ENCODE measurements at places on chromosomes 13 and 19.

DNA sequence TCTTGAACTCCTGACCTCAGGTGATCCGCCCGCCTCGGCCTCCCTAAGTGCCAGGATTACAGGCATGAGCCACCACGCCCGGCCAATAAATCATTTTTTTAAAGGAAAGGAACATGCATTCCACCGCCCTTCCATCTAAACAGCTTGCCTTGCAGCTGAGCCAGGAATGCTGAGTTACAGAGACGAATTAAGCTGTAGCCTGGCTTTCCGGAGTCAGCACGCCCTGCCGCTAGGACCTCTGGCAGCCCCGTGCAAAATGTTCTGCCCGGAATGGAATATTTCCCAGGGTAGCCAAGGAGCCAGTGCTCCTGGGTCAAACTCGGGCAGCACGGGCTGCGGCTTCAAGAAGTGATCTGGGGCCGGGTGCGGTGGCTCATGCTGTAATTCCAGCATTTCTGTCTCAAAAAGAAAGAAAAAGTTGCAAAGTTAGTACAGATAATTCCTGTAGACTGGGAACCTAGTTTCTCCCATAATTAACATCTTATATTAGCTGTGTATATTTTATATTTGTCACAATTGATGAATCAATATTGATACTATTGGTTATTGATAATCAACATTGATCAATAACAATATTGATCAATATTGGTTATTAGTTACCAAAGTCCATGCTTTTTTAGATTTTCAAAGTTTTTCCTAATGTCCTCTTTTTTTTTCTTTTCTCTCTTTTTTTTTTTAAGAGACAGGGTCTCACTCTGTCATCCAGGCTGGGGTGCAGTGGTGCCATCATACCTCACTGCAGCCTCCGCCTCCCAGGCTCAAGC, 19.2 kb downstream of the ATCAY start:
- DNase-seq, result no peak

DNA sequence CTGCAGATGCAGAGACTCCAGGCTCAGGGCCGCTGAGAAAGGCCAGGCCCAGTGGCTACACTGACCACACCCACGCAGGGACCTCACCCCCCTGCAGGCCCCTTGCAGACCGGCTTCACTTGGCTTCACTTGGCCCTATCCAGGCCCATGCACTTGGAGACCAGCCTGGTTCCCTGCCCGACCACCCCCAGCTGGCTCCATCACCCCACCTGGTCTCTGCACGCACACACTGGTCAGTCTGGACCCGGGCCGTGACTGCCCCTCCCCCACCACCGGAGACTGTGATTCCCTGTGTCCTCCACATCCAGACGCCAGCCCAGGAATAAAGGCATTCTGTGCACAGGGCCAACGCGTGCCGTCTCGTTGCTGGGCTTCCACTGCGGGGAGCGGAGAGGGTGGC, 4.9 kb upstream of the EBI3 start:
- DNase-seq, result no peak

GRCh38 chr13:99380921-99381645, 73.9 kb upstream of the GPR183 start:
- no peak for DNase-seq

DNA sequence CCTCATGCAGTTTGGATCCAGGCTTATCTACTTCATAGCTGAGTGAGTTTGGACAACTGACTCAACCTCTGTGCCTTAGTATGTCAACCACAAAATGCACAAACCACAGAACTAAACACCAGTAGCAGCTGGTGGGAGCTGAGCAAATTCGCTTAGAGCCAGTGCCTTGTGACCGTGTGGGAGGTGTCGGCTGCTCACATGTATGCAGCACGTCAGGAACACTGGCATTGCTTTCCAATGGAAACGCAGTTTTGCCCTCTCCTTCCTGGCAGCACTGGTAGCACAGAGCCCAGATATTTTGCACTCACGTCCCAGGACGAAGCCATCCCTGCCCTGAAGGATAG, 8.3 kb upstream of the NTN5 start:
- peak; percentile 84 for DNase-seq

GRCh38 chr19:926323-926588, 421 bp downstream of the ARID3A start:
- no peak for DNase-seq

- no peak for DNase-seq
Observed at GRCh38 chr13:31310356-31310755, 110.6 kb downstream of the B3GLCT start.

DNA sequence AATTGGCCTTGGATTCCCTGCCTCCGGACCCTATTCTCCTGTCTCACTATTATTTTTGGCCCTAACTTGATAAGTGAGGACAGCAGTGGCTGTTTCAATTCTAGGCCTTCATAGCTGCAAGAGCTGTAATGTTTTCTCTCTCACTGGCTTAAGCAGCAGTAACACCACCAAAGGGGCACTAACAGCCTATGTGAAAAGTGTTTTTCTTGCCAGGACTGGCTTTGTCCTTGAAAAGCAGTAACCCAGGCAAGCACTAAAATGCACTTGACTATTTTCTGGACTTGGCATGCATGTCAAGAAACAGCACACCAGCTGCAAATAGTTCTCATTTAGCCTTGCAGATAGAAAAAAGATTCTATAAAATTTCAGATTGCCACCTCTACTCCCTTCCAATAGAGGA, 9.3 kb upstream of the FBXL3 start:
- DNase-seq, result no peak

GRCh38 chr13:72061613-72062012, 194.6 kb upstream of the DACH1 start:
- no peak for DNase-seq

DNA sequence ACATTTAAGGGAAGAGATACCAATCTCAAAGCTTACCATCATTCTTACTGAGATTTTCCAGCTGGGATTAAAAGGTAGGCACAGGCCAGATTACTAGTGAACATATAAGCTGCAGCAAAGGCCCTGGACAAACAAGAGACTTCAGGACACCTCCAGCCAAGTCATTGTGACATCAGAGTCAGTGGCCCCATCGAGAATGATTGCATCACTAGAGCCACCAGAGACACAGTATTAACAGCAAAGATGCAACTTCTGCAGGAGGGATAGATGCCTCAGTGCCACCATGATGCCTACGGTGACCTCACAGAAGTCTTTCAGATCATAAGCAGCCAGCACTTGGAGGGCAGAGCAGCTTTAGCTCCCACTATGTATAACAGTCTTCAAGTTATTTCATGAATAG, 8.6 kb downstream of the RUBCNL start:
- DNase-seq, result no peak

- DNase-seq, result no peak
Observed at GRCh38 chr13:89279374-89279773, 1608.2 kb downstream of the SLITRK5 start.

GRCh38 chr19:17214508-17215126, 540 bp upstream of the USE1 start:
- no peak for DNase-seq

DNA sequence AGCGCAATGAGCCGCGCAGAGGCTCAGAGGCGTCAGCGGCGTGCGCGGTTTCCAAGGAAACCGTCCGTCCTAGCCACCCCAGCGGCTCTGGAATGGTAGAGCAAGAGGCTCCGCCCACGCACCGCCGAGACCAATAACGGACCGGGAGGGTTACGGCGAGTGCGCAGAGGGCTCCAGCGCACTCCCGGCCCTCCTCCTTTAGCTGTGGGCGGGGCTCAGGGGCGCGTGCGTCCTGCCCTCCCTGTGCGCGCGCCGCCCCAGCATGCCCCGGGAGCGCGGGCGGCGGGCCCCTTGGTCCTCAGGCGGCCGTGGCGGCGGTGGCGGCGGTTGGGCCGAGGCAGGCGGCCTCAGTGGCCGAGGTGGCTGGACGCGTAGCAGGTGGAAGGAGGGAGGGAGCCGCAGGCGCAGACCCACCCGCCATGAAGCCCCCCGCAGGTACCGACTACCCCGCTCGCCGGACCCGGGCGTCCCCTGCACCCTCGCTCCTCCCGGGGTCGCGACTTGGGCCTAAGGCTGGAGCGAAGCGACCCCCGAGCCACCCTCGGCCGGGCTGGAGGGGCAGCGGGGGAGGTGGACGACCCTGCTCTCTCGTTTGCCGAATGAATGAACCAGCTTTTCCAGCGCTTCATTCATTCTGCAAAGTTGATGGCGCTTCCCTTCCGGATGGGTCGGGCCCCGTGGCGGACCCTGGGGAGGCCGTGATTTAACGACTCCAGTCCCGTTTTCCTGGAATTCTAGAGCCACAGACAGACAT, at the start of gene THOP1:
THOP1 (plus strand) TSS at position 260 of the 754 bp plus-strand sequence; CDS start at position 420, 160 bp downstream.
- DNase-seq, result peak; percentile 91

GRCh38 chr19:8192221-8192820, 16.8 kb upstream of the CERS4 start:
- no peak for DNase-seq

- DNase-seq, result no peak
Observed at GRCh38 chr13:35468195-35468594, 8.3 kb downstream of the MAB21L1 start.

DNA sequence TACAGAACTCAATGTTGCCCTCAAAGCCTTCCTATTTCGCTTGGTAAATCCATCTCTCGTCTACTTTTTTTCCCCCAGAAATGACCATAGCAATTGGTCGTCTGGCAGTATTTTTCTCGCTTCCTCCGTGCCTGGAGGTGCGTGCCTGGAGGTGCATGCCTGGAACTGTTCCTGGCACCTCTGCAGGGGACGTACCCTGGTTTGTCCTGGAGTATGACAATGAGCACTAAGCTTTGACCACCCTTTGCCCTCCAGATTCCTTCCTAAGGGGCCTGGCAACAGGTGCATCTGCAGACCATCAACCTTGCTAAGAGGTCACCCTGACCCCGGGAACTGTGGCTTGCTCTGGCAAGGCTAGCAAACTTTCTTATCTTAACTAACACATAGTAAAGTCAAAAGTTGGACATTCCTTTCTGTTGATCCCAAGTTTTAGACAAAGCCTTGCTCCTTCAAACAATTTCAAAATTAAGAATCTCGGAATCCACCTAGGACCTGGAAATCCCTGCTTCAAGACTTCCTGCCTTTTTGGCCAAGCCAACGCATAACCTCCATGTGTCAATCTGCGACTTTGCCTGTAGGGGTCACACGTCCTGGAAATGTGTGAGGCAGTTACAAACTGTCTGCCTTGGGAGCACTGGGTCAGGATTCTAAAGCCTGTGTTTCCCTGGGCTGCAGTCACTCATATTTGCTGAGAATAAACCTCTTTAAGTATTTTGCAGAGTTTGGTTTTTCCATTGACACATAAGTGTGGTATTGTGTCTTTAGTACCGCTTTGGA, 28.8 kb upstream of the TUBGCP3 start:
- no peak for DNase-seq

- DNase-seq, result peak; percentile 76
Observed at GRCh38 chr19:34960103-34960805, 3.8 kb downstream of the ZNF792 start.

GRCh38 chr13:77430377-77430951, 103.6 kb upstream of the MYCBP2 start:
- DNase-seq, result no peak

DNA sequence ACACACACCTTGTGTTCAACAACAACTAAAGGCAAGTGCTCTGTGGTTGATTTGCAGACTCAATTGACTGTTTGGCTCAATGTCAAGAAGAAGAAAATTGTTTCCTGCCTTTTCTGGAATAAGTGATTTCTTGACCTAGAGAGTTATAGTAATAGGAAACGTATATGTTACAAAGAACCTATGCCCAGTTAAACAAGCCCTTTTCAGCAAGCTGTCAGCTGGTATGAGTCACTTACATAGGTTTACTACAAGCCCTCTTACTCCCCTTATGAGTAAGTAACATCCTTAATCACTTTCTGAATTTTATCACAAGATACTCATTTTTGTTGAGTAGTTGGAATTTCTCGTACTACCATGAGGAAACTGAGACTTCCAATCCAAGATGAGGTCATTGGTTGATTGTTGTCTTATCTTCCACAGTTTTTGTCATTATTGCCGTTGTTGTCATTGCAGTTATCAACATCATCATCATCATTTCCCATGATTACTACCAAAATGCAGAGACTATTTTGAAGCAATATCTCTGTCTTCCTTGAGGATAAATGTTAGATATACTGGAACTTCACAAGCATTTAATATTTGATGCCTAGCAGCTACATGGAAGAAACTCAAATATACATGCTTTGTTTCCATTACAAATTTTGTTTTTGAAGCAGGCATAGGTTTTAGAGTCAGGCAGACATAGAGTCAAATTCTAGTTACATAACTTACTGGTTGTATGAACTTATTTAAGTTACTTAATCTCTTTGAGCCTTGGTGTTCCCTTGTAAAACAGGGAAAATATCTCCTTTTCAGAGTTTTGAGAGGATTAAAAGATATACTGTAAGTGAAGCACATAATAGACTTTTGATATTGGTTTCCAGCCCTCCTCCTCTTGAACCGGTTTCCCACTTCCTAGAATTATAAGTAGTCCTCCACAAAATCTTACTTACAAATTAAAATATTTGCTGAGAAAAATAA, 106.0 kb downstream of the RAP2A start:
- no peak for DNase-seq

- no peak for DNase-seq
Observed at GRCh38 chr13:24313439-24313838, 4.1 kb downstream of the C1QTNF9 start.

DNA sequence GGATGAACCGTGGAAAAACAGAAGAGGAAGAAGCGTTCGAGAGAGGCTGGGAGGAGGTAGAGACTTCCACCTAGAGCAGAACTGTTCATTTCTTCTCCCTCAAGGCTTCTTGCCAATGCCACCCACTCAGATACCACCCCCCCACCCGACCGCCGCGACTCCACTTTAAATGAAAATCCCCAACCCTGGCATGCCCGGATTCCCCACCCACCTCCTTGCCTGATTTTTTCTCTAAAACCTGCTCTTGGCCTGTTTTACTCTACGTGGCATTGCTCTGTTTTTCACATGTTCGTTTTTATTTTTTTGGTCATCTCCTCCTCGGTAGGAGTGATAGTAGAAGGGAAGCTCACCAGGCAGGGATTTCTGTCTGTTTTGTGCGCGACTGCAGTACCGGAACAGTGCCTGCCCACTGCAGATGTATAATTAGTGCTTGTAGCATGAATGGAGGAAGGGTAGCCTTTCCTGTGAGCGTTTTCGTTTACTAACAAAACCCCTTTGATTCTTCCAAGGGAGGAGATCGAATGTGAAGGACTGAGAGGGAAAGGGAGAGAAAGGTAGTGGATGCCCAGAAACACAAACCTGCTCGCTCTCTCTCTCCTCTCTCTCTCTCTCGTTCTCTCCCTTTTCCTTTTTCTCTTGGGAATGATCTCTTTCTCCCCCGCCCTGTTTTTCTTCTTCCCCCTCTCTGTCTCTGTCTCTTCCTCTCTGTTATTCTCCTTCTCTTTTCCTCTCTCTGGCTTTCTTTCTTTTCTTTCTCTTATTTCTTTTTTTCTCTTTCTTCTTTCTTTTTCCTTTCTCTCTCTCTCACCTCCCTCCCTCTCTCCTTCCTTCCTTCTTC, 2.2 kb downstream of the CD70 start:
- DNase-seq, result no peak

All from non-pigmented ciliary epithelial cell (primary cell).